ENCODE measurements at places on chromosomes 12 and 14. TPM values are rescaled to one million over a fixed set of nuclear protein-coding genes. Genes with fewer than 3 reads are reported as not detected.

DNA sequence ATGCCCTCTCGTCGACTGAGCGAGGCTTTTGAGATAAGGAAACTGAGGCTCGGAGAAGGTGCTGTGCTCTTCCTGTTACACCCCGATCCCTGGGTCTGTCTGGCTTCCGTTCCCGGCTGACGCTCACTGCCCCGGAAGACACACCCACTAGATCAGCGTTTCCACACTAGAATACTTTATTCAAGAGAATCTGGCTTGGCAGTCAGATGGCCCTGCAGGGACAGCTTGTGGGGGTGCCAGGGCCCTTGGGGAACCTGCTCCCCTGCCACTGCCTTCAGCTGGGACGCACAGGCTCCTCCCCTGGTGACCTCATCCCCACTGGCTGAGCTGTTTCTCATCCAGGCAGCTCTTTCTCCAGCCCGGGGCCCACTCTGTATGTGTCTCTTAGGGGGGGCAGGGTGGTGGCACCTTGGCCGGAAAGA, 13.7 kb downstream of the PGF start:
- no peak for DNase-seq

- no peak for DNase-seq
Observed at GRCh38 chr12:24760162-24760561, 188.7 kb downstream of the BCAT1 start.

- DNase-seq = no peak
Observed at GRCh38 chr14:40213701-40214100, 781.5 kb upstream of the FBXO33 start.

- no peak for DNase-seq
Observed at GRCh38 chr12:125075-125474, 58.5 kb downstream of the IQSEC3 start.

DNA sequence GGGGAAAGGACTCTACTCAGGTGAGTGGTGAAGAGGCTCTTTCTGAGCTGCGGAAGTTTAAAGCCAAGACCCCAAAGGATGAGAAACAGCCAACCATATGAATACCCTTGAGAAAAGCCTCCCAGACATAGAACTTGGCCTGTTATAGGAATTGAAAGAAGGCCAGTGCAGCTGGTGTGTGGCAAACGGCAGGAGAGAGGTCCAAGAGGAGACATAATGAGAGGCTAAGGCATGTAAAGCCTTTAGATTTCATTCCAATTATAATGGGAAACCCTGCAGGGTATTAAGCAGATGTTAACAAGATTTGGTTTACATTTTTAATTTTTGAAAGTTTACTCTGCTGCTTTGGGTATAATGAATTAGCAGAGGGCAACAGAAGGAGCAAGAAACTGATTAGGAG, 552.1 kb upstream of the FBXO33 start:
- no peak for DNase-seq

- peak; percentile 70 for DNase-seq
Observed at GRCh38 chr12:96164951-96165811, 29.0 kb upstream of the ELK3 start.

- no peak for DNase-seq
Observed at GRCh38 chr12:27528788-27529187, 4.8 kb downstream of the PPFIBP1 start.

- no peak for DNase-seq
Observed at GRCh38 chr12:66011731-66012130, 118.8 kb downstream of the LLPH start.

DNA sequence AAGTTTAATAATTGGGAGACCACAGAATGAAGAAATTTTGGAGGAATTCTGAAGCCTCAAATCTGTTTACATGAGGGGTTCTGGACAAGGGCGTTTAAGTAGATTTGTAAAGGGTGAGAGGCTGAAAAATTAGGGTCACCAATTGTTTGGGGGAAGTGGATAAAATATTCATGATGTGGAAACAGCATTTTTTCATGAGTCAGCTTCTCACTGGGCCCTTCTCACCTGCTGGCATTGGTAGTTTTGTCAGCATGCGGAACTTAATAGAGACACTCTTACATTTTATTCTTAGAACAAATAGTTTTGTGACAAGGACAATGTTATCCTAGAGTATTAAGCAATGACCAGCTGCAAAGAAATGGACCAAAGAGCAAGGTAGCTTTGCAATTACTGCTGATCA, 634.4 kb downstream of the LRFN5 start:
- DNase-seq = no peak

DNA sequence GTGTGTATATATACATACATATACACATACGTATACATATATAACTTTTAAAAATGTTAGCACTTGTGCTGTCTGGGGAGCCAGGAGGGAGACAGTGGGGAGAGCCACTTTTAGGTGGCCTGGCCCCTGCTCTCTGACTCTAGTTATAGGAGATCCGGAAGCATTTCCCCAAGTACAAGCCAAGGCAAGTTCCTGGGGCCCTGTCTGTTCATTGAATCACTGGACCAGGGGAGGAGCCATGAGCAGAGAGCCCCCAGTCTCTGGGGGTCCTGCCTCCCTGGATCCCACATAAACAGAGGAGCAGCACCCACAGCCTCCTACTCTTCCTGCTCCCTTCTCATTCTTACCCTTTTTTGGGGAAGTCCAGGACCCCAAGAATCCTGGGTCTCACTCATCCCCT, 45.4 kb upstream of the TMED10 start:
- DNase-seq = no peak

GRCh38 chr14:61003571-61003970, 22.5 kb downstream of the SLC38A6 start:
- DNase-seq = no peak

LALBA gene
- total RNA-seq = not detected

MYH7 gene
- 2.2 TPM for total RNA-seq

ACRBP gene
- total RNA-seq = 1.7 TPM

KCNA5 gene
- total RNA-seq = 2.9 TPM

SLC2A3 gene
- total RNA-seq = 69.8 TPM

STON2 gene
- 29.9 TPM for total RNA-seq

CACNA1C gene
- total RNA-seq = 20.9 TPM

Measured in cerebellum (tissue), 4 donors.